ENCODE measurements at places on chromosomes 6 and 20. TPM values are rescaled to one million over a fixed set of nuclear protein-coding genes. Genes with fewer than 3 reads are reported as not detected.

Gene KCNK5
- 0.06 TPM for total RNA-seq

Gene HS3ST5
- 0.06 TPM for total RNA-seq

Gene ANGPT4
- not detected for total RNA-seq

Gene KCTD20
- 48.3 TPM for total RNA-seq

Gene TDP2
- total RNA-seq: 25.1 TPM

Gene ATRN
- total RNA-seq: 48.4 TPM

Gene C6orf132
- 0.31 TPM for total RNA-seq

Gene DEF6
- total RNA-seq: 0.19 TPM

Gene CTAGE9
- not detected for total RNA-seq

Gene SNAP25
- total RNA-seq: 0.40 TPM

Gene ABHD16B
- total RNA-seq: not detected

Gene PRICKLE4
- 0.26 TPM for total RNA-seq

Gene TCF21
- 2.1 TPM for total RNA-seq

Gene GATA5
- 1.3 TPM for total RNA-seq

Gene DYNLT2
- 1.1 TPM for total RNA-seq

Gene DNMT3B
- 2.9 TPM for total RNA-seq

Gene PREX1
- 102 TPM for total RNA-seq

Gene KHDRBS2
- not detected for total RNA-seq

Gene DPPA5
- not detected for total RNA-seq

Gene BIRC7
- total RNA-seq: 0.06 TPM

Gene NAPB
- total RNA-seq: 7.3 TPM

Gene FRMD1
- total RNA-seq: not detected

Gene SLC17A1
- not detected for total RNA-seq
